Activated naive CD8-positive, alpha-beta T cell treated with anti-CD3 and anti-CD28 coated beads, Interleukin-2, amount 10 ng/mL, durations not matched to agents 7 days and 5 days (primary cell): ENCODE measurements at places on chromosomes 4 and X. TPM values are rescaled to one million over a fixed set of nuclear protein-coding genes. Genes with fewer than 3 reads are reported as not detected.

Gene OPN1LW
- total RNA-seq = not detected

DNA sequence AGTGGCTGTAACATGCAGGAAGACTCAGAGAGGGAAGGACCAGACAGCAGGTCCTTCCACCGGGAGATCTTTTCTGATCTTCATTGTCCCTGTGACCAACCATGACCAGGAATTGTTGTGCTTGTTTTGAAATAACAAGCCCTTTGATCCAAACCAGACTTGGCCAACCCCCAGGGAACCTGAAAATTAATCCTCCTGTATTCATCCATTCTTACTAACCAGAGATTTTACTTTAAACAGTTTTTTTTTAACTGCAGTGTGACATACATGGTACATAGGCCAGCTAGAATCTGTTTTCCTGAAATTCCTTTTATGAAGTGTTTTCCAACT lies 4.0 kb downstream of the WFS1 start:
- DNase-seq = no peak
- H3K27me3 ChIP-seq = peaks cover 28% of the 10 kb centered on the region
- peaks cover 15% of the 10 kb centered on the region for H3K4me1 ChIP-seq
- no peak overlapping the region for H3K4me3 ChIP-seq
- no peaks in the 10 kb centered on the region for H3K36me3 ChIP-seq
- no peak overlapping the region for H3K27ac ChIP-seq

Gene GATA1
- total RNA-seq = not detected

Gene CLDN22
- total RNA-seq = not detected

Gene SORBS2
- not detected for total RNA-seq

Gene PNCK
- 1.1 TPM for total RNA-seq
